ENCODE measurements at places on chromosomes 2 and 18.

GRCh38 chr2:32697156-32697555 is 69.3 kb downstream of the TTC27 start:
- DNase-seq = no peak

GRCh38 chr2:143148011-143148410 is 18.8 kb downstream of the ARHGAP15 start:
- DNase-seq = no peak

GRCh38 chr18:2354292-2354691 is 217.0 kb downstream of the METTL4 start:
- DNase-seq = no peak

DNA sequence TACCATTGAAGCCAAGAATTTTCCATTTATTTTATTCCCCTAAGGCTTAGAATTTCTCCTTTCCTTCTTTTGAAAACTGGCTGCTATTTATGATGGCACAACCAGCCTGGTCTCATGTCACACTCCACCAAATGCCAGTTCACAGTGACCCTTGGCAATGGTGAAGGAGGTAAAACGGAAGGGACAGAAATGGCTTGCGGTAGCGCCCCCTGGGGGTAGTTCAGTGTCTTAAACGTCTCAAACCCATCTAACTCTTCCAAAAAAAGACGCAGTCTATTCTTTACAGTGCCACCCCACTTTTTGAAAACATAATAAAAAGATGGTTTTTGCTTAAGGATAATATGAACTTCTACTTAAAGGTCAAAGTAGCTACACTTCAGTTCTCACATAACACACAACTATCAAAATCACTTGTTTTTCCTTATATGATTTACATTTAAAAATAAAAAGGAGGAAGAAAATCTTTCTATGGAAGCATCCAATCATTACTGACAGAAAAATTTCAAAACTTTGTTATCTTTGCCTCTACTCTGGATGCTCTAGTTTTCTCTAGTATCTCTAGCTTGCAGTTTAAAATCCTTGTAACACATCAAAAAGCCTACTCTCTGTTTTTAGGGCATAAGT is 28.0 kb downstream of the PNO1 start:
- DNase-seq = peak; percentile 59

GRCh38 chr2:140775411-140775810 is 1355.4 kb downstream of the LRP1B start:
- DNase-seq = no peak

DNA sequence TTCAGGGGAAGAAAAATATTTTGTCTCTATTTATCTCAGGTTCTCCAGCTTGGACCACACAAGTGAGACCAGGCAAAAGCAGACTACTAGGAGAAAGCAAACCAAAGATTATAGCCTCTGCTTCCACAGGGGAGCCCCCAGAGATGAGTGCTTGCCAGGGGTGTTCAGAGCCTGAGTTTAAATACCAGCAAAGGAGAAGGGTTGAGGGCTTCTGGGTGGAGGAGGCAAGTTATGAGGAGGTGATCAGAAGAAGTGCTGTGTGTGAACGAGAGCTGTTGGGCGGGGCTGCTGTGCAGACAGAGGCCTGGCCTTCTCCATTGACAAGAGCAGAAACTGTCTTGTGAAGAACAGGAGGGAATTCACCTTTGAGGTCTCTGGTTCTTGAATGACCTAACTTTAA is 32.8 kb upstream of the PXDN start:
- DNase-seq = peak; percentile 16

DNA sequence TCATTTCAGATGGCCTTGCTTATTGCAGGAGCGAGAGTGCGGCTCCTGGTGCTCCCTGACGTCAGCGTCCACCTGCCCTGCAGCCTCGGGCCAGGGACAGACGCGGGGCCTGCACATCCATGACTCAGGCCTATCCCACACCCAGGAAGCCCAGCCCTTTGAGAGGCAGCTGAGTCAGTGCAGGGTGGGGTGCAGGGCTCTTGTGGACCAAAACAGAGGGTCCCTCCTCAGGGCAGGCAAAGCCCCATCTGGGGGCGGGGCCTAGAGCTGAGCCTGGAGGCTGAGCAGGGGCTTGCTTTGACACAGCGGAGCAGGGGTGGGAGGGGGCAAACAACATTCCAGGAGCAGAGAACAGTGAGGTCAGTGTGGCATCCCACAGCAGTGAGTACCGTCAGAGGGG is 7.7 kb upstream of the ARHGEF4 start:
- DNase-seq = no peak

GRCh38 chr2:56449449-56449860 is 265.7 kb downstream of the CCDC85A start:
- no peak for DNase-seq

DNA sequence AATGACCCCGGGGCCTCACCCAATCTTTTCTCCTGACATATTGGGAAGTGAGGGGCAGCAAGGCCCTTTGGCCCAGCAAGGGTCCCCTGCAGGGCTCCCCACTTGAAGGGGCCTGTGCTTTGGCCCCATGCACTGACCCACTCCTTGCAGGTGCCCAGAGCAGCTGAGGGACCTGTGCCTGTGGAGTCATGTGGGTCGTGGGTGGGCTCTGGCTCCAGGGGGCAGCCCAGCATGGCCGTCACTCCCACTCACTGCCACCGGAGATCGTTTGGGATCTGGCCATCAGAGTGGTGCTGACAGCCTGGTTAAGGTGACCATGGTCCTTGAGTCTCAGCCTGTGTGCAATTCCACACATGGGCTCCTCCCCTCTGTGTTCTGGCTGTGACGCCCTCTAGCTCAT is 31.7 kb upstream of the APCDD1 start:
- no peak for DNase-seq

DNA sequence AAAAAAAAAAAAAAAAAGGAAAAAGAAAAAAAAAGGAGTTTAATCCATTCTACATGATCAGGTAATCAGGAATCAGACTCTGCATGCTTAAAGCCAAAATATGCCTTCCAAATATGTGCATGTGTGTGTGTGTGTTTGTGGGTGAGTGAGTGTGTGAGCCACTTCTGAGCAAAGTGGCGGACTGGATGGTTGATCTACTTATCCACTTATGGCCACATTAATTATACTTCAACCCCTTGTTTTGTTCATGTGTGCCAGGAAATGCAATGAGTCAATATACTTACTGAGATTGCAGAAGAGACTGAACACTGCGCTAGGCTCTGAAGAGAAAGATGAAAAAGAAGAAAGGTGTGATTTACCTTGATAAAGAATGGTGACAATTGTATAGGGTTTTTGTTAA is 586.5 kb upstream of the NXPH2 start:
- no peak for DNase-seq

DNA sequence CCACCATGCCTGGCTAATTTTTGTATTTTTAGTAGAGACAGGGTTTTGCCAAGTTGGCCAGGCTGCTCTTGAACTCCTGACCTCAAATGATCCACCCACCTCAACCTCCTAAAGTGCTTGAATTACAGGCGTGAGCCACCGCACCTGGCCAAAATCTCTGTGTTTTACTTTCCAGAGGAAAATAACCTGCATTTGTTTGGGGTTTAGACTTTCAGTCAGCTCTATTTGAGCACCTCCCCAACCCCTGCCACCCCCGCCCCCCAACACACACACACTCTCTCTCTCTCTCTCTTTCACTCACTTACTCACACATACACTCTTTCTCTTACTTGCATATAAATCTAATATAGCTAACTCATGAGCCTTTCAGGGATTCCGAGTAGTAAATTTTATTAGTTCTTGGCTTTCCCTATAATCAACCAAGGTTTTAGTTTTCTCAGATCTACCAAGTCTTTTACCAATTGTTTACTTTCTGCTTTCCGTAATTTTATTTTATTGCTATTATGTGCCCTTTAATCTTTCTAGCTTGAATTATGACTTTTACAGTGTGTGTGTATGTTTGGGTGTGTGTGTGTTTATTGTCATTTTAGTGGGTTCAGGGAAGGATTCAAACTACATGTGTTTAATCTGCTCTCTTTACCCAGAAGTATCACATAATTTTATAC is 24.5 kb downstream of the MFSD6 start:
- DNase-seq = no peak

DNA sequence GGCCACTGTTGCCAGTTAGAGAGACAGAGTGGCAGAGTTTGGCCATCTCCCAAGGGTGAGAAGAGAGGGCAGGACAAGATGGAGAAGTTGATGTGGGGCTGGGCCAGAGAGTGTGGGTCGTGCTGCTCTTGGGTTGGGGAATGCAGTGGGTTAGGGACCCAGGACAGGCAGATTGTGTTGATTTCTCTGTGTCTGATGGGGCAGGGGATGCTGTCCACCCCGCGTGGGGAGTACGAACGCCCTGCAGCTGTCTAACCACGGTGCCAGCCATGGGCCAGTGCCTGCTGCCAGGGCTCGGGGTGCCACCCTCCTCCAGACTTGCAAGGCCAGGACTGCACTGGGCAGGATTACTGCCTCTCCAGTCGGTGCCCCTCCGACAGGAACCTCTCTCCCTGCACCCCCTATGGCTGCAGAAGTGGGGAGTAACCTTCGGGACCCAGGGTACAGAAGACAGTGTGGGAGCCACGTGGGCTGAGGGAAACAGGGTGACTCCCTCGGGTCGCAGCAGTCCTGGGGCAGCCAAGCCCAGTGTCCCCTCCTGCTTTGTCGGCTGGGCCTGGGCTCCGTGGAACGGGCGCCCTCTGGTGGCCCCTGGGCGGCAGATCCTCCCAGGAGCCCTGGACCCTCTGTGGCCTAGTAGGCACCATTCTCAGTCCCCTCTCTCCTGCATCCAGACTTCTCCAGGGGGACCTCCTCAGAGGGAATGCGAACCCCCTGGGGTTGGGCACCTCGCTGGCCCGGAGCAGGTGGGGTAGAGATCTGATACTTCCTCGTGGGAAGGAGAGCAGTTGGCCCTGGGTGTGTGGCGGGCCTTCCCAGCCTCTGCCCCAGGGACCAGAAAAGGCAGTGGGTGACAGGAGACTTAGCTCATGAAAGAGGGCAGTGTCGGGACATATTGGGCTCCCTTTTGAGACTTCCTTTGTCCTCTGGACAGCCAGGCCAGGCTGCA is 2.7 kb downstream of the GPC1 start:
- peak; percentile 85 for DNase-seq

- DNase-seq = no peak
These were observed 309.0 kb downstream of the RDH14 start for GRCh38 chr2:18251486-18251885.

- DNase-seq = no peak
These were observed 726.1 kb upstream of the NRXN1 start for GRCh38 chr2:51758081-51758480.

Data from activated naive CD8-positive, alpha-beta T cell treated with anti-CD3 and anti-CD28 coated beads, Interleukin-2, amount 10 ng/mL, durations not matched to agents 7 days and 5 days (primary cell).